ENCODE measurements at places on chromosomes 2 and 18. TPM values are rescaled to one million over a fixed set of nuclear protein-coding genes. Genes with fewer than 3 reads are reported as not detected.
A peak's percentile ranks its signal among the peaks of the same experiment; 100 is the strongest.

DNA sequence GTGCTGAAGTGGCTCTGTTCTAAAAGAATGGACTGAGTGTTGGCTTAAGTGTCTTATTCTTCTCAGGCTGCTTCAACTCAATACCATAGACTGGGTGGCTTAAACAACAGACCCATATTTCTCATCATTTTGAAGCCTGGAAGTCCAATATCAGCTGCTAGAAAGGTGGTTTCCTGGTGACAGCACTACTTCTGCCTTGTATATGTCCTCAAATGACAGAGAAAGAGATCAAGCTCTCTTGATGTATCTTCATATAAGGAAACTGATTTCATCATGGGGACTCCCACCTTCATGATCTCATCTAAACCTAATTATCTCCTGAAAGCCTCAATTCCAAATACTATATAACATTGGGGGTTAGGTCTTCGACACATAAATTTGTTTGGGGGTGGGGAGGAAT lies 449.7 kb upstream of the DSEL start:
- H3K27ac ChIP-seq = no peak overlapping the region
- no peak for DNase-seq
- no peaks in the 10 kb centered on the region for H3K4me1 ChIP-seq
- H3K27me3 ChIP-seq = no peaks in the 10 kb centered on the region
- H3K36me3 ChIP-seq = no peaks in the 10 kb centered on the region
- H3K4me3 ChIP-seq = no peak overlapping the region

DNA sequence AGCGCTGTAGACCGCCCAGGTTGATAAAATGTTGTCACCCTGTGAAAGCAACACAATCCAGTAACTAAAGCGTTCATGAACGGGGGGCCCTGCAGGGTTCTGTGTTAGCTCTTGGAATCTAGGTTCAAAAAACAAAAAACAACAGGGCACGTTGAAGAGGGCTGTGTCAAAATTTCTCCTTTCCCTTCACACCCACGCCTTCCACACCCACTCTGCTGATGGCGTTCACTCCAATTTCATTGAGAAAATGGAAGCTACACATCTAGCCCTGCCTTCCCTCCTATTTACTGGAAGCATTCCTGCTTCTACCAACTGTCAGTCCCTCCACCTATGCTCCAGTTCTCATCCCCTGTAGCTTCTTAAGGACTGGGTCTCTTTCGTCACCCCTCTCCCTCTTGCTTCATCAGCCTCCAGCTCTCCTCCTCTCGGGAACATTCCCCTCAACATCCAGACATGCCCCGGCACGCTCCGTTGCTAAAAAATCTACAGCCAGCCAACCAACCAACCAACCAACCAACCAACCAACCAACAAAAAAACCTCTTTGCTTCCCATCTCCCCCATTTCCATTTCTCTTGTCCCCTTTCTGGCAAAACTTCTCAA lies 98.4 kb upstream of the SP3 start:
- no peak overlapping the region for H3K27ac ChIP-seq
- DNase-seq = no peak
- H3K4me1 ChIP-seq = peaks cover 9% of the 10 kb centered on the region
- H3K27me3 ChIP-seq = no peaks in the 10 kb centered on the region

- peaks cover 3% of the 10 kb centered on the region for H3K27me3 ChIP-seq
- no peaks in the 10 kb centered on the region for H3K4me1 ChIP-seq
- no peaks in the 10 kb centered on the region for H3K36me3 ChIP-seq
- no peak overlapping the region for H3K27ac ChIP-seq
- DNase-seq = no peak
Measured at GRCh38 chr18:24611075-24611474, 150.6 kb downstream of the HRH4 start.

The PNPT1 gene
- 22.2 TPM for total RNA-seq

- H3K36me3 ChIP-seq = no peaks in the 10 kb centered on the region
- H3K27me3 ChIP-seq = peaks cover 8% of the 10 kb centered on the region
- no peak overlapping the region for H3K27ac ChIP-seq
- H3K4me1 ChIP-seq = no peaks in the 10 kb centered on the region
Measured at GRCh38 chr18:21314724-21315123, 72.7 kb downstream of the GREB1L start.

- H3K27me3 ChIP-seq = no peaks in the 10 kb centered on the region
- no peak overlapping the region for H3K4me3 ChIP-seq
- H3K36me3 ChIP-seq = no peaks in the 10 kb centered on the region
- H3K4me1 ChIP-seq = no peaks in the 10 kb centered on the region
- peak; percentile 79 for DNase-seq
Measured at GRCh38 chr2:135797497-135798274, 39.3 kb downstream of the LCT start.

GRCh38 chr18:68448736-68449135 lies 266.2 kb downstream of the TMX3 start:
- no peaks in the 10 kb centered on the region for H3K36me3 ChIP-seq
- H3K4me1 ChIP-seq = peaks cover 9% of the 10 kb centered on the region
- no peak overlapping the region for H3K4me3 ChIP-seq
- peak overlapping the region; percentile 62 for H3K27ac ChIP-seq

- no peaks in the 10 kb centered on the region for H3K27me3 ChIP-seq
- DNase-seq = peak; percentile 97
- H3K4me1 ChIP-seq = peaks cover 4% of the 10 kb centered on the region
Measured at GRCh38 chr2:176582990-176583481, 313.8 kb downstream of the MTX2 start.

DNA sequence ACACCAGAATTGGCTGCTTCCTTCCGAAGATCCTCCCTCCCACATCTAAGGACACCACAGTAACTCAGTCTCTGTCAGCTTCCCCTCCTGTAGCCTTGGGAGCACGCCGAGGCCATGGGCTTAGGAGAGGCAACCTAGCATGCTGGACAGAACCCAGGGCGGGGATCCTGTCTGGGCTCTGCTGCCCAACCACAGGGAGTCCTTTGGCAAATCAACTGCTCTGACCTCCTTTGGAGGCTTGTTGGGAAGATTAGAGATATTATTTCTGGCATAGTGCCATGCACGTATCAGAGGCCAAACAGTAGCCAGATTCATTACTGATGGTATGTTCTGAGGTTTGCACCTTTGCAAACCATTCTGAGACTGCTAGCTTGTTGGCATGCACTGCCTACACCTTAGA lies 262.7 kb upstream of the EPAS1 start:
- H3K4me1 ChIP-seq = peaks cover 2% of the 10 kb centered on the region
- no peak overlapping the region for H3K27ac ChIP-seq
- peaks cover 2% of the 10 kb centered on the region for H3K36me3 ChIP-seq

DNA sequence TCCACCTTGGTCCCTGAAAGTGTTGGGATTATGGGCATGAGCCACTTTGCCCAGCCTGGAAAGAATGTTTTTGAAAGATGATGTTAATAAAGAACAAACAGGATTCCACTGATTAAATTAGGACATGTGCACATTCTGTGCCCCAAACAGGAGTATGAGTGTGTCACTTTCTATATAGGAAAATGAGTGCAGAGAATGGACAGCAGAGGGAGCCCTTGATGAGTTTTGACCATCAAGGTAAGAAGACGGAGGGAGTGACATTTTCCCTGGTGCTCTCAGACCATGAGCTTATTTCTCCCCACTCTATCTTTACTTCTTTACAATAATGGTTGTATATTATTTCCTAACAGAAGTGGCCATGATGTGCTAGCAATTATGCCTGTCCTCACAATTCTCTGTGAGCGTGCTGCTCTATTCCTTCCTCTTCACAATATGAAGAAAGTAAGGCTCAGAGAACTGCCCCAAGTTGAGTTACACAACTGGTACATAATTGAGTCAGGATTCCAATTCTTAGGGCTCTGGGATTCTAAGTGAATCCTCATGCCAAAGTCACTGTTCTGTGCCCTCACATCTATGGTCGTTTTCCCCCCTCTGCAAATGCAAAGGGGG lies 20.6 kb downstream of the RPL37A start:
- H3K27ac ChIP-seq = no peak overlapping the region
- H3K4me3 ChIP-seq = no peak overlapping the region
- no peaks in the 10 kb centered on the region for H3K36me3 ChIP-seq

The SCN9A gene
- 135 TPM for total RNA-seq

GRCh38 chr2:220747736-220748135 lies 824.4 kb downstream of the EPHA4 start:
- no peak for DNase-seq
- H3K36me3 ChIP-seq = no peaks in the 10 kb centered on the region
- H3K4me1 ChIP-seq = peaks cover 8% of the 10 kb centered on the region
- no peak overlapping the region for H3K27ac ChIP-seq
- H3K27me3 ChIP-seq = no peaks in the 10 kb centered on the region

- peaks cover 15% of the 10 kb centered on the region for H3K36me3 ChIP-seq
- no peak overlapping the region for H3K4me3 ChIP-seq
- peaks cover 2% of the 10 kb centered on the region for H3K4me1 ChIP-seq
- H3K27ac ChIP-seq = no peak overlapping the region
Measured at GRCh38 chr2:233838726-233839446, 15.4 kb downstream of the HJURP start.

- H3K27me3 ChIP-seq = no peaks in the 10 kb centered on the region
- no peaks in the 10 kb centered on the region for H3K36me3 ChIP-seq
- DNase-seq = no peak
- no peaks in the 10 kb centered on the region for H3K4me1 ChIP-seq
- no peak overlapping the region for H3K27ac ChIP-seq
Measured at GRCh38 chr2:76610451-76610850, 899.7 kb upstream of the GCFC2 start.

GRCh38 chr2:3312576-3313345 lies 64.9 kb downstream of the EIPR1 start:
- no peak for DNase-seq
- H3K4me1 ChIP-seq = peaks cover 2% of the 10 kb centered on the region
- no peak overlapping the region for H3K27ac ChIP-seq
- no peaks in the 10 kb centered on the region for H3K36me3 ChIP-seq
- no peaks in the 10 kb centered on the region for H3K27me3 ChIP-seq
- H3K4me3 ChIP-seq = no peak overlapping the region

DNA sequence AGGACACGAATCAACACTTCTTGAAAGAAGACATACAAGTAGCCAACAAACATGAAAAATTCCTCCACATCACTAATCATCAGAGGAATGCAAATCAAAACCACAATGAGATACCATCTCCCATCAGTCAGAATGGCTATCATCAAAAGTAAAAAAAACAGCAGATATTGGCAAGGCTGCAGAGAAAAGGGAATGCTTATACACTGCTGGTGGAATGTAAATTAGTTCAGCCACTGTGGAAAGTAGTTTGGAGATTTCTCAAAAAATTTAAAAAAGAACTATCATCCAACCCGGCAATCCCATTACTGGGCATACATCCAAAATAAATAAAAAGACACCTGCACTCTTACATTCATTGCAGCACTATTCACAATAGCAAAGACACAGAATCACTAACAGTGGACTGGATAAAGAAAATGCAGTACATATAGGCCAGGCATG lies 78.7 kb downstream of the GRB14 start:
- H3K27me3 ChIP-seq = no peaks in the 10 kb centered on the region
- no peaks in the 10 kb centered on the region for H3K4me1 ChIP-seq
- DNase-seq = peak; percentile 15
- no peak overlapping the region for H3K4me3 ChIP-seq

The SF3B6 gene
- 224 TPM for total RNA-seq

DNA sequence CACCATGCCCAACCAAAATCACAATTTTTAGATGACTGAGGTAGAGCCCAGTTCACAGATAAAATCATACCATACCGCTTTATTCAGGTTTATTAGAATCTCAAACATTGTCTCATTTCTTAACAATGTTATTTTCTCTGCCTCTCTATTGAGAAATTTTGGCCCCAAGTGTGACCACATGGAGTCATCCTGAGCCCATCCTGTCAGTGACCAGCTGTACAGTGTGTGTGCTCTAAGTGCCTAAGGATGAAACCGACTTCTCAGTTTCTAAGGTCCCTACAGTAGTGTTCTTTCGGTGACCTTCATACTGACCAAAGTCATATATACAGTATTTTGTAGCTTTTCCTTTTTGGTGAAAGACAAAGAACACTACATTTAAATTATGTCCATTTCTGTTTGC lies 123.7 kb upstream of the MSTN start:
- H3K36me3 ChIP-seq = no peaks in the 10 kb centered on the region
- no peaks in the 10 kb centered on the region for H3K4me1 ChIP-seq
- H3K27ac ChIP-seq = no peak overlapping the region
- DNase-seq = peak; percentile 14

GRCh38 chr2:165239230-165239629 lies at the start of gene SCN2A:
Gene SCN2A, plus strand, starts transcription at chr2:165239414. Its CDS starts 56,410 bp downstream, at chr2:165295824.
- peak; percentile 49 for DNase-seq
- H3K36me3 ChIP-seq = no peaks in the 10 kb centered on the region
- H3K4me3 ChIP-seq = no peak within 1 kb of the TSS
- no peaks in the 10 kb centered on the region for H3K27me3 ChIP-seq

The CXCR2 gene
- not detected for total RNA-seq

DNA sequence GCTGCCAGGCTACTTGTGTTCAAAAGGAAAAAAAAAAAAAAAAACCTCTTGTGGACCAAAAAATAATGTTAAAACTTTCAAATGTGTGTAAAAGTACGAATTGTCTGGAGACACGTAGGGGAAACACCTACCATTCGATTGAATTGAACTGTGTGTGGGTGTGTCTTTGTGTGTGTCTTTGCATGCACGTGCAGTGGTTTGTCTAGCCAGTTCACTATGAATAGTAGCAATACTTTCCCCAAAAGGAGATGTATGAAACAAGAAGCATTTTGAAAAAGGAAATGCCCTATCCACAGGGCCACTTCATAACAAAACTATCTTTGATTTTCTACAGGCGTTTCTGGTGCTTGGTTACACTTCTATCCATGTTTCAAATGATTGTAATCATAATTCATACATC lies 186.8 kb downstream of the RPRM start:
- no peak for DNase-seq
- no peak overlapping the region for H3K27ac ChIP-seq
- no peaks in the 10 kb centered on the region for H3K4me1 ChIP-seq

GRCh38 chr2:239331560-239331959 lies 69.3 kb downstream of the HDAC4 start:
- H3K36me3 ChIP-seq = peaks cover 6% of the 10 kb centered on the region
- H3K4me1 ChIP-seq = peaks cover 42% of the 10 kb centered on the region
- no peak overlapping the region for H3K4me3 ChIP-seq
- H3K27me3 ChIP-seq = no peaks in the 10 kb centered on the region
- no peak for DNase-seq
- peak overlapping the region; percentile 64 for H3K27ac ChIP-seq

The VSNL1 gene
- 0.28 TPM for total RNA-seq

GRCh38 chr2:160282063-160282580 lies 82.0 kb upstream of the ITGB6 start:
- H3K27me3 ChIP-seq = no peaks in the 10 kb centered on the region
- H3K4me1 ChIP-seq = peaks cover 1% of the 10 kb centered on the region
- H3K36me3 ChIP-seq = peaks cover 59% of the 10 kb centered on the region
- no peak for DNase-seq
- H3K4me3 ChIP-seq = no peak overlapping the region

- H3K27me3 ChIP-seq = peaks cover 31% of the 10 kb centered on the region
- H3K27ac ChIP-seq = no peak overlapping the region
- H3K4me1 ChIP-seq = peaks cover 2% of the 10 kb centered on the region
Measured at GRCh38 chr2:152103271-152103670, 4.4 kb upstream of the CACNB4 start.

The ZNF385B gene
- not detected for total RNA-seq

The ALK gene
- not detected for total RNA-seq

Measured in IMR-90 (cell line).